ENCODE measurements at places on chromosomes 16 and 17. TPM values are rescaled to one million over a fixed set of nuclear protein-coding genes. Genes with fewer than 3 reads are reported as not detected.

The CCDC154 gene
- 2.0 TPM for total RNA-seq

The HOXB4 gene
- 27.9 TPM for total RNA-seq

The CACNG1 gene
- 0.13 TPM for total RNA-seq

The LDHD gene
- total RNA-seq = 3.1 TPM
